Activated CD8-positive, alpha-beta T cell treated with anti-CD3 and anti-CD28 coated beads for 36 hours (primary cell): ENCODE measurements at places on chromosomes 5 and 9.

DNA sequence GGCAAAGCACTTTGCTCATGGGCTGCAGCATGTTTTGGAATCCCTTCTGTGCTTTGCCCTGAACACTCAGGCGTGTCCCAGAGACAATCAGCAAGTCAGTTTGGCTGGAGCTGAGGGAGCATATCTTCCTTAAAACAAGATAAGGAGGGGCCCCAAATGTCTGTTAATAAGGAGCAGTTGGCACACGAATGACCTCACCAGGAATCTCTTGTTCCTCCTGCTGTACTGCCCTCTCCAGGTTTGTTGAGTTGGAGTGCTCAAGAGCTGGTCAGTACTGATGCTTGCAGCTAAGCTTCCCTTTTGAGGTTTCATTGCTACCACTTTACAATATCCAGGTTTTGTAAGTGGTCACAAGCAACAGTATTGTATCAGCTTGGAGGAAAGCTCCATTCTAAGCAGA lies 101.3 kb upstream of the EGFLAM start:
- no peak for DNase-seq

GRCh38 chr5:7802855-7803254 lies 48.1 kb downstream of the CFAP90 start:
- no peak for DNase-seq

DNA sequence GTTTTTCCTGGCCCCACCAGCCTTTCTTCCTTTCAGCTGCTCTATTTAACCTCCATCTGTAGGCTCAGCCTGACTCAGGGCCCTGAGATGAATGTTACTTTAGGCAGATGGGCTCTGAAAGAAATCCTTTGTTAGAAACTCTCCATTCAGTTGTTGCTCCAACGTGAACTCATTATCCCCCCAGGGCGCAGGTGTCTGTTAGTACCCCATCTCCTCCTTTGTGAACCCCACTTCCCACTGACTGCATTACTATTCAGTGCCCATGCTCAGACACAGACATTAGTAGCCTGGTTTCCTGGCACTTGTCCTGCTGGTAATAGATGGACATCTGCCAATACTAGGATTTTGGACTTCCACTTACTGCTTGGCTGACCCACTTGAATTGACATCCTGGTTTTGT lies 1271.6 kb downstream of the PTPRD start:
- no peak for DNase-seq

- DNase-seq = no peak
These were observed 106.5 kb downstream of the THBS4 start for GRCh38 chr5:80141681-80142080.

GRCh38 chr9:18437315-18438201 lies 36.4 kb upstream of the ADAMTSL1 start:
- DNase-seq = no peak

GRCh38 chr5:132471151-132471907 lies 19.2 kb downstream of the IRF1 start:
- no peak for DNase-seq

DNA sequence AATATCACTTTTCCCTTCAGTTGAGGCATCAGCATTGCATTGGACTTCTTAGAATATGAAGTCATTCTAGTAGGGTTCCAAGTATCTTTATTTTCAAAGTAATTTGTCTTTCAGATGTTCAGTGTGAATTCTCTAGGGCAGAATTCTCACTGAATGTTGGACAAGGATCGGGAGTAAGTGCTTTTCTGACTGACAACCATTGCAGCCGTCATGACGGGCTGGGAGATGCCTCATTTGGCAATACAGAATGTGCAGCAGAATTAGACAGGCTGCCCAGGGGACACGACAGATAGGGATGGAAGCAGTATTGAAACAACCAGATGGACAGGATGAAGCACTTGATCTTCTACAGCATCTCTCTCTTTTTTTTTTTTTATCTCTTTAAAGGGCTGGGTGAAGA lies 129.0 kb downstream of the ICE1 start:
- no peak for DNase-seq

DNA sequence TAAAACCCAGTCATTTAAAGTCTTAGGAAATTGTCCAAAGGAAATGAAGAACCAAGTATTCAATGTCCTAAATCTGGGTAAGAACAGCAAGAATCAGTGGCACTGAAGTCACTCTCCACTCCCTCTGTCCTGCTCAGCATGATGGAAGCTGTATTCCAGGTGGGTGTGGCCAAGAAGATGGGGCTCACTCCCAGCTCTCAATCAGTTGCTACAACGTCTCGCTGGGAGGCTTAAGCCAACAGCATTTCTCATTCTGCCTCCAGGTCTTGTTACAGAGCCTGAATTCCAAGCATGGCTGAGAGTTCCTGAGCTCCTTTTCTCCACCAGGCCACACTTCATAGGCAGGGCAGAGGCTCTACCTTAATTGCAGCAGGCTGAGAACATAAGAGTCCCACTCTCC lies 41.2 kb upstream of the TRIO start:
- DNase-seq = no peak

GRCh38 chr9:13139641-13140171 lies 139.8 kb downstream of the MPDZ start:
- no peak for DNase-seq

DNA sequence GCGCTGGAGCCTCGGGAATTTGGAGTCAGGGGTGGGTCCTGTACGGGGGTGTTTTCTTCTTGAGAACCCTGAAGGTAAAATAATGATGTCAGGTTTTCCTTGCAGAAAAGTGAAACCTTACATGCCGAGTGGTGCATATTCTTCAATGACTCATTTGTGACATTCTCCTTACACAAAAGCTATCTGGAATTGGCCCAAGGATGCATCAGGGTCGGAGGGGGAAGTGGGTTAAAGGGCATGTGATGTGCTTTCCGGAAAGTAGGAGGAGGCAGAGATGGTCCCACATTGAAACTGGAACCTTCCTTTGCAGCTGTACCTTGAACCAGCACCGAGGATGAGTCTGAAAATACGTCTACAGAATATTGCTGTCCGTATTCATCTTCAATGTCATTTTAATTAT lies 411.2 kb upstream of the IRX4 start:
- no peak for DNase-seq
